ENCODE measurements at places on chromosomes 16 and 17.
A peak's percentile ranks its signal among the peaks of the same experiment; 100 is the strongest.

DNA sequence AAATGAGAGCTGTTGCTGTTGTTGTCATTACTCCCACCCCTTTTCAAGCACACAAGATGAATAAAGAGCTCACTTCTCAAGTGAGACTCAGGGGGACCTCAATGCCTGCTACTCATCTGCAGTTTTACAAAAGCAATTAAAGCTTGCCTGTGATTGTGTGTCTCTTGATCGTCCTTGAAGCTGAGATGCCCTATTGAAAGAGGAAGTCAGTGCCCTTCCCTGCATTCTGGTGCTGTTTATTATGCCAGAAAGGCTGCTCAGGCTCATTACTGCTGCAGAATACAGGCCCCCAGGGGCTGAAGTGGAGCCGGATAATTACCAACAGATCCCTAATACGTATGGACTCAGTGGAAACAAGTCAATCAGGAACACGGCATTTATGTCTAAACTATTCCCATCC is 147.2 kb downstream of the HS3ST2 start:
- DNase-seq = no peak

- no peak for DNase-seq
These were observed 120.7 kb downstream of the GAS7 start for GRCh38 chr17:10077561-10078299.

- no peak for DNase-seq
These were observed 2.4 kb upstream of the PSMC3IP start for GRCh38 chr17:42579794-42580551.

DNA sequence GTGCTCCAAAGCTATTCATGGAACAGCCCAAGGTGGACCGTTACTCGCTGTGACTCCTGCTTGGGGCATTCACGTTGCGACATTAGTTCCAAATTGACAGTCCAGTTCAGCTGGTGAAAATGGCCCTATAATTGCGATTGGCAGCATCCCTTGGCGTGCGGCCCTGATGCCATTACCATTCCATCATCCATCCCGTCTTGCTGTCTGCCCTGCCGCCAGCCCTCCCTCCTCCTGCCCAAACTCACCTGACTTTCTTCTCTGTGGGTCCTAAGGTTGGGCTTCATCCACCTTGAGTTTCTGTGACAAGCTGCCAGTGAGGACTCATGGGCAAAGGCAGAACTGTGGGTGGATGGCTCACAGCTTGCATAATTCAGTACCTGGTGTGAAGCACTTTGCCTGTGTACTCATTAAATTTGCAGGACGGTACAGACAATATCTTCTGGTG is 104.6 kb downstream of the RPTOR start:
- DNase-seq = no peak

- DNase-seq = no peak
These were observed 16.0 kb downstream of the ZBTB4 start for GRCh38 chr17:7463372-7463846.

GRCh38 chr17:63405741-63406261 is 40.3 kb downstream of the CYB561 start:
- peak; percentile 58 for DNase-seq

GRCh38 chr16:25585526-25585925 is 106.2 kb upstream of the HS3ST4 start:
- DNase-seq = no peak

DNA sequence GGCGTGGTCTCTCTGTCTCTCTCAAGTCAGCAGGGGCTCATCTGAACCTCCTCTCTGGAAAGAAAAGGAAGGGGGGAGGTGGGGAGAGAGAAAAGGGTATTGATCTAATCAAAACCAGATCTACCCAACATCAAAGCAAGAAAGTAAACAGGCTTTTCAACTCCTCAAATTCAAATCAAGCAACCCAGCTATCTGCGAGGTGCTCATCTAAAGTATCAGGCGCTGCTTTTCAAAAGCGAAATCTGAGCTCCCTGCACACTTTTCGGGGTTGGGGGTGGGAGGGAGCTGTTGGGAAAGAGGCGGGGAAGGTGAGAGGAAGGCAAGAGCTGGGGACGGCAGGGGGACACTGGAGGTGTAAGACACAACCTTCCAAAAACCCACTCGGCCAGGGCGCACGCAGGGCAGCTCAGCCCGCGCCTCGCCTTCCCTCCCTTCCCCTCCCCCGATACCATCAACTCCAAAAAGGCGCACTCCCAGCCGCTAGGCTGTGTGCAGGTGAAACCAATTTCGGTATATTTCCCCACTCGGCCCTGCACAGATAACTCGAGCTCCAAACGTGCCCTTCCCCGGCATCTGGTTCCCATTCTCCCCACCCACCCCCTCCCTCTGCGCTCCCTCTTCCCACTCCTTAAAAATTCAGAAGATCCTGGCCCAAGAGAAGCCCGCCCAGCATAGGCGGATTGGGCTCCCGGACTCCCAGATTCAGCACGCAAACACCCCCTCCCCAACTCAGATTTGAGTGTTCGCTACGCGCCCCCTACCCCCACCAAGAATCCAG is 2.6 kb downstream of the AXIN2 start:
- DNase-seq = no peak

DNA sequence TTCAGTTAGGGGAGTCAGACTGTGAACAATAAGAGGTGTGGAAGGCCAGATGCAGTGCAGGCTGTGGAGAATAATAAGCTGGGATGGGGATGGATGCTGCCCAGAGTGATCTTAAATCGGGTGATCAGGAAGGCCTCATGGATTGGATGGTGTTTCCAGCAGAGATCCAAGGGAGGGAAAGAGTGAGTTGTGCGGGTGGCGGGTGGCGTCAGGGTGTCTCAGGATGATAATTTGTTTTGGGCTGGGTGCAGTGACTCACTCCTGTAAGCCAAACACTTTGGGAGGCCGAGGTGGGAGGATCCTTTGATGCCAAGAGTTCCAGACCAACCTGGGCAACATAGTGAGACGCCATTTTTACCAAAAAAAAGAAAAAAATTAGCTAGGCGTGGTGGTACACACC is 7.9 kb downstream of the CLUAP1 start:
- DNase-seq = no peak

DNA sequence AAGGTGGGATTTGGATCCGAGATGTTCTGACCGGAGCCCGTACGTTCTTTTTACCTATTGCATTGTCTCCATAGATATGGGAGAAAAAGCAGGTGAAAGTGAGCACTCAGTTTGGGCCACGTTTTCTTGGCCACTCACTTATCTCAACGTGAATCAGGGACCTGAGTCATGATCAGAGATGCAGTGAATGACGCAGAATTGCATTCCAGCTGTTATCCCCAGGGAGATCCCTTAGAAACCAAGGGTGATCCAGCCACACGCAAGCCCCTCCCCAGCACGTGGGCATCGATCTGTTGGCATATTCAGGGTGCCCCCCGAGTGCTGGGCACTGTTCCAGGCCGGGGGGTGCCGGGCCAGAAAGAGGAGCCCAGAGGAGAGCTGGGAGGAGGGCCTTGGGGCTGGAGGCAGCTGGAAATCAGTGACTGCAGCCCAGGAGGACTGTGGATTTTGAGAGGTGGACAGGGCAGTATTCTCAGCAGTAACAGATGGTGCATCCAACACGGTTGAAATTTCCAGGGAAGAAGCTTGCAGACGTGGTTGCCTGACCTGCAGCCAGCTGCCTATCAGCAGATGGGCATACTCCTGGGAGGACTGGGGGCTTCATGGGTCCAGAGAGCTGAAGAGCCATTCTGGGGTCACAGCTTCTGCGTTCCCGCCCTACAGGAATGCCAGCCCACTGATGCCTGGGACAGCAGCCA is 87.2 kb upstream of the CACNG5 start:
- no peak for DNase-seq

DNA sequence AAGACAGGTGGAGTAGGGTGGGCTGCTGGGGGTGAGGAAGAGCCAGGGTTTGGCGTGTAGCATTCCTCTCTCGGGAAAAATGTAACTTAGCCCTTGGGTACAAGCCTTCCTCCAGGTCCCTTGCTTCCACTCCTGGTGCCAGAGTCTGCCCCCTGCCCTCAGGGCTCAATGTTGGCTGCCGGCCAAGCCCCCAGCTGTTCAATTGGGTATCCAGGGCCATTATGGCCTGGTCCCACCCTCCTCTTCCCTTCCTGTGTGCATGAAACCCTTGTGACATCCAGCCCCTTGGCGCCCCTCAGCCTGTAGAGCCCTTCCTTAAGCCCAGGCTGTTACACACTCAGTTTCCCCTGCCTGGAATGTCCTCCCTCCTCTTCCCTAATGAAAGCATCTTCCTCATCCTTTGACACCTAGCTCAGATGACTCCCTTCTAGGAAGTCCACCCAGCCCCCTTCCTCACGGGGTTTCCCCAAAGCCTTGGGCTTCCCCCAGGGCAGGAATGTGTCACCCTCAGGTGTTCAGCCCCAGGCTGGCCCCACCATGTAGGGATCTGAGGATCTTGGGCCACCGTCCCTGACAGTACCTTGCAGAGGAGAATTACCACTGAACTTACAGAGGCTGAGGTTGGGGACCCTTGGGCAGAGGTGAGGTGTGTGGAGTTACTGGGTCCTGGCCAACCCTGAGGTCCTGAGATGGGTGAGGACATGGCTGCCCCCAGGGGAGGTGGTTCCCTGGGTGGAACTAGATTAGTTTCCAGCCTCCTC is 30.0 kb downstream of the B9D1 start:
- peak; percentile 30 for DNase-seq

GRCh38 chr17:70365091-70365583 is 195.8 kb downstream of the KCNJ2 start:
- DNase-seq = no peak

DNA sequence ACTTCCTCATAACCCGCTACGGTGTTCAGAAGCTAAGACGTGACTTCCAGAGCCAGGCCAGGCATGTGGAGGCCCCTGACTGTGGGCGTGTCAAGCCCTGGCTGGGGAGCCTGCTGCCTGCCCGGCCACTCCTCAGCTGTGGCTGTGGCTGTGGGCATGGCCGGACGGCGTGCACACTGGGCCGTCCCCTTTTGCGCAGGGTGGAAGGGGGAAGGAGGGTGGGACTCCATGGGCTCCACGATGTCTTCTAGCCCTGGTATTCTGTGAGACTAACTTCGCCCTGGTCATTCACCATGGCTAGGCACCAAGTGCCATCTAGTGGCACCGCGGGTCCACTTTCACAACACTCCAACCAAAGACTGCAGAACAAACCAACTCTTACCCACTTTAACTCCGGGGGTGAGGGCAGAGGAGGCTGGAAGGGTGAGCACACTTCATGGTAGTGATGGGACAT is 67.9 kb downstream of the N4BP1 start:
- DNase-seq = peak; percentile 39

DNA sequence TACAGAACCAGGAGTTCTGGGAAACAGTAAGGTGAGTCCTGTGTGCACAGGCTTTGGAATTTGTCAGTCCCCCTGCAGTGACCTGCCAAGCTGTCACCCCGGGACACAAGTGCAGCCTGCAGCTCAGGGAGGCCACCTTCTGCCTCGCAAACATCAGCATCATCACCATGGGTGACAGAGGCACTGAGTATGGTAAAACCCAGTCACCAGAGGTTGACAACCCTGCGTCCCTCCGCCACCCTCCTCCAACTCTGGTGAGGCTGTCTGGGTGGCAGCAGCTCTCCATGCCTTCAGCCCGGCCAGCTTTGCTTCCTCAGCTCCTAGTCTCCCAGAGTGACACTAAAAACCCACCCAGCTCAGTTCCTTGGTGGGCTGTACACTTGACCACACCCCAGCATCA is 221.0 kb downstream of the CPPED1 start:
- no peak for DNase-seq

DNA sequence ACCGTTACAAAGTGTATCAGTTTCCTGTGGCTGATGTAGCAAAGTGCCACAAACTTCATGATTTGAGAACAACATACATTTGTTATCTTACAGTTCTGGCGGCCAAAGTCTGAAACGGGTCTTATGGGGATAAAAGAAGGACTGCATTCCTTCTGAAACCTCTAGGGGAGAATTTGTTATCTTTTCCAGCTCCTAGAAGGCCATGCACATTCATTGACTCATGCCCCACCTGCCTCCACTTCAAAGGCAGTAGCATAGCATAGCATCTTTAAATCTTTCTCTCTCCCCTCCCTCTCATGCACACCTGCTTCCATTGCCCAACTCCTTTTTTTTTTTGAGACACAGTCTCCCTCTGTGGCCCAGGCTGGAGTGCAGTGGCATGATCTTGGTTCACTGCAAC is 190.7 kb upstream of the DYNLRB2 start:
- DNase-seq = no peak

- DNase-seq = no peak
These were observed 361.3 kb downstream of the XYLT1 start for GRCh38 chr16:17109413-17109812.

GRCh38 chr16:507996-508395 is 19.5 kb upstream of the CAPN15 start:
- no peak for DNase-seq

DNA sequence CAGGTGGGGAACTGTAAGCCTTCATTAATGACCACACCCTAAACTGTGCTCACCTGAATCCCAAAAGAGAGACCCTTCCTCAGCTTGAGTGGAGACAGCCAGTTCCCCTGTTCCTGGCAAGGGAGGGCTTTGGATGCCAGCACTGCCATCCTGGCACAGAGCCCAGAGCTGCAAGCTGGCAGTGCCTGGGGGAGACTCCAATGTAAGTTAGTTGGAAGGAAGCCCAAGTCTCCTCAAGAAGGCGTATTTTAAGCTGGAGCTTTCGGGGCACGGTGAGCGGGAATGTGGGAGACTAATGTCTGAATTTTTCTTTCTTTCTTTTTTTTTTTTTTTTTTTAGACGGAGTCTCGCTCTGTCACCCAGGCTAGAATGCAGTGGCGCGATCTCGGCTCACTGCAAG is 4.7 kb downstream of the CDC42EP4 start:
- DNase-seq = no peak

GRCh38 chr17:63925615-63926014 is 6.5 kb downstream of the CD79B start:
- DNase-seq = no peak

GRCh38 chr17:47807421-47807820 is 14.2 kb downstream of the OSBPL7 start:
- no peak for DNase-seq

DNA sequence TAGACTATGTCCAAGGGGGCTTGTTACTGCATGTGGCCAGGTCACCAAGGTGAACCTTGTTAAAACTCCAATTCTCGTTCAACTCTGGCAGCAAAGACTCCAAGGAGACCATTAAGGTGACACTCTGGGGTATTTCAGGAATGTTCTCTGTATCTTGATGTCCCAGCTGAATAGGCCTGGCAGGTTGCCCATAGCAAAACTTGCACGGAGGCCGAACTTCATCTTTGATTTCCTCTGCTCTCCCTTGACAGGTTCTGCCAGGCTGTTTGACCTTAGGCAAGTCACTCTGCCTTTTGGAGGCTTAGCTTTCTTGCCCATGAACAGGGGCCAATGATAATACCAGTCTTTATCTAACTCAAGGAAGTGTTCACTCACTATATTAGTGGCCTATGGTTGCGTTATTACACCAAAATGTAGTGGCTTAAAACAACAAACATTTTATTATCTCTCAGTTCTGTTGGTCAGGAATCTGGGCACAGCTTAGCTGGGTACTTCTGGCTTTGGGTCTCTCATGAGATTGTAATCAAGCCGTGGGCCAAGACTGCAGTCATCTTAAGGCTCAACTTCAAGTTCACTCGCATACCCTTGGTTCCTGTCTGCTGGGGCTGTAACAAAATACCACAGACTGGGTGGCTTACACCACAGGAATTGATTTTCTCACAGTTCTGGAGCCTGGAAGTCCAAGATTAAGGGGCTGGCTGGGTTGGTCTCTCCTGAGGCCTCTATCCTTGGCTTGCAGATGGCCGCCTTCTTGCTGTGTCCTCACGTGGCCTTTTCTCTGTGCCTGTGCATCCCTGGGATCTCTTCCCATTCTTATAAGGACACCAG is 168.5 kb downstream of the UTP18 start:
- peak; percentile 39 for DNase-seq

- DNase-seq = peak; percentile 68
These were observed 21.2 kb upstream of the MON1B start for GRCh38 chr16:77169650-77170236.

GRCh38 chr16:78745108-78746019 is 645.9 kb downstream of the WWOX start:
- DNase-seq = no peak

- DNase-seq = no peak
These were observed 160.0 kb downstream of the TMEM132E start for GRCh38 chr17:34739386-34739785.
